ENCODE measurements at places on chromosomes 12 and 14.

- DNase-seq = no peak
Measured at GRCh38 chr12:47205532-47206449, 126.0 kb upstream of the AMIGO2 start.

DNA sequence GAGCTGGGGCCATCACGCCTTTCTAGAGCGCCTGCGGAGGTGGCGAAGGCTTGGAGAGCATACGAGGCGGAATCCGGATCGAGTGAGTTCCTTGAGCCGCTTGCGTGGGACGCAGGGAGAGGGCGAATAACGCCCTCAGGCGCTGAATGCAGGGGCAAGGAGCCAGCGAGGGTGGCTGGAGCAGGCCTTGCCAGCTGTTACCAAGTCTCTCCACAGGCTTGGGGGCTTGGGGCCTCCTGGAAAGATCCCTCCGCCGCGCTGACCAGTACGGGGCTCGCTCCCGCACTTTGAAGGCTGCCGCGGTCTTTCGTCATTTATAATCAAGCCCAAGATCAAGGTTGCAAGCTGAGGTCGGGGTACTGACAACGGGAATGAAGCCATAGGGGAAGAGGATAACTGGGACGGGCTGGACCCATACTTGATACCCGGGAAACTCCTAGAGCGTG is 1.2 kb downstream of the FLRT2 start:
- DNase-seq = no peak

- no peak for DNase-seq
Measured at GRCh38 chr14:34223373-34224148, 238.5 kb downstream of the SPTSSA start.

DNA sequence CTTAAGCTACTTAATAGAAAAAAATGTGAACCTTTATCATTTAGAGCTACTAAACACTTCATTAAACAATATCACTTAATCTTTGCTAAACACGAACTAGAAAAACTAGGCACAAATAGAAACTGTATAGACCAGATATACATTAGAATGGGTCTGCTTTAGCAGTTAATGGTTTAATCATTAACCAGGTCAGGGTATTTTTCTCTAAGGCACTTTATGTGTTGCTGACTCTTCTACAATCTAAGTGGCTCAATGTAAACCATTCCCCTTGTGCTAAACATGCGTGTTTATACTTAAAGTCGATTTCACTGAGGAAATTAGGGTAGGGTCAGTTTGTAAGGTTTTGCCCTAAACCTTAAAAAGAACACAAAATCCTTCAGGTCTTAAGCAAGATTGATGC is 29.7 kb downstream of the TMCC3 start:
- no peak for DNase-seq

GRCh38 chr14:84068288-84068687 is 1461.7 kb upstream of the FLRT2 start:
- DNase-seq = no peak

GRCh38 chr12:9636150-9636850 is 28.6 kb upstream of the KLRB1 start:
- no peak for DNase-seq

GRCh38 chr14:100317912-100318808 is 5.0 kb upstream of the SLC25A47 start:
- DNase-seq = peak; percentile 81

DNA sequence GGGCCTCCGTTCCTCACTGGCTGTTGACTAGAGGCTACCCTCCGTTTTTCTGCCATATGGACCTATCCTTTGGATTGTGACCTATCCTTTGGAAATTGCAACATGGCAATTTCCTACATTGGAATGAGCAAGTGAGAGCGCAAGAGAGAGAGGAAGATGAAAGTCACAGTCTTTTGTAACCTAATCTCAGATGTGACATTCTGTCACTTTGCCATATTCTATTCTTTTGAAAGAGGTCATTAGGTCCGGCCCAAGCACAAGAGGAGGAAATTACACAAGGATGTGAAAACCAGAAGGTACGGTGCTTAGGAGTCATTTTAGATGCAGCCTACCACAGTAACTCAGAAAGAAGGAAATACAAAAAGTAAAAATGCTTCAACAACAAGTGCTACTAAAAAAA is 47.3 kb upstream of the SRP54 start:
- DNase-seq = no peak

- no peak for DNase-seq
Measured at GRCh38 chr12:3081886-3082285, 4.7 kb downstream of the TSPAN9 start.

GRCh38 chr12:59005193-59005955 is 85.1 kb upstream of the LRIG3 start:
- DNase-seq = no peak

- no peak for DNase-seq
Measured at GRCh38 chr14:50020799-50021198, 95.6 kb downstream of the VCPKMT start.

GRCh38 chr12:107774349-107775029 is at the start of gene ASCL4:
TSS of gene ASCL4 (plus strand) at chr12:107774704. CDS start at chr12:107775219, 515 bp downstream.
- DNase-seq = no peak

GRCh38 chr12:6180268-6181051 is 19.7 kb upstream of the CD9 start:
- no peak for DNase-seq

DNA sequence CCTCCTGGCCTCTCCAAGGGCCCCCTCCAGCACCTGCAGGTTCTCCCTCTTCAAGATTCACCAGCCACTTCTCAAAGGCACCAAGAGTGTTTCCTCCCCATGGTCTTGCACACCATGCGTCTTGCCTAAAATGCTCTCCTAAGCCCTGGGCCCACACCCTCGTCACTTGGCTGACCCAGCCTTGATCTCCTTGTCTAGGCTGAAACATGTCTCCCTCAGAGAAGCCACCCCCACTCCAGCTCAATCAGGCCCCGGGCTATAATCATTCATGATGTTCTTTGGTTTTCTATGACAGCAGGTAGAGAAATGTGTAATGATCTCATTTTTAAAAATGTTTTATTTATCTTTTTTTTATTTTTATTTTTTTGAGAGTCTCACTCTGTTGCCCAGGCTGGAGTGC is 88.1 kb downstream of the EFCAB11 start:
- DNase-seq = no peak

GRCh38 chr12:112535637-112536366 is 117.1 kb downstream of the PTPN11 start:
- DNase-seq = no peak

DNA sequence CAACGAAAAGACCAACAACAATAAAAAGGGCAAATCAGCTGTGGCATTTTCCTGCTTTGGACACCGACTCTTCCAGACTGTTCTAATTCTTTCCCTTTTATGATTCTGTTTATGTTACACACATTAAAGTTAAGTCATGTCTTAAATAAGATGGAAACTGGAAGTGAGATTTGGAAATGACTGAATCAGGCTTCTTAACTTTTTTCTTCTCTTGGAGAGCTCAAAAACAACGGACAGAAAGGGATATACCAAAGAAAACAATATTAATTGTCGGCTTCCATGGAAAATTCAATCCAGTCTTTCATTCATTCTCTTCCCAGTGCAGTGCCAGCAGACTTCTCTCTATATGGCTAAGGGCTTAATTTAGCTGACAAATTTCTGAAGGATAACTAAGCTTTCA is 214.9 kb upstream of the DDHD1 start:
- no peak for DNase-seq

GRCh38 chr14:72891666-72892102 is 2.2 kb downstream of the DPF3 start:
- no peak for DNase-seq

GRCh38 chr12:19055589-19055988 is 73.9 kb upstream of the PLEKHA5 start:
- DNase-seq = no peak

DNA sequence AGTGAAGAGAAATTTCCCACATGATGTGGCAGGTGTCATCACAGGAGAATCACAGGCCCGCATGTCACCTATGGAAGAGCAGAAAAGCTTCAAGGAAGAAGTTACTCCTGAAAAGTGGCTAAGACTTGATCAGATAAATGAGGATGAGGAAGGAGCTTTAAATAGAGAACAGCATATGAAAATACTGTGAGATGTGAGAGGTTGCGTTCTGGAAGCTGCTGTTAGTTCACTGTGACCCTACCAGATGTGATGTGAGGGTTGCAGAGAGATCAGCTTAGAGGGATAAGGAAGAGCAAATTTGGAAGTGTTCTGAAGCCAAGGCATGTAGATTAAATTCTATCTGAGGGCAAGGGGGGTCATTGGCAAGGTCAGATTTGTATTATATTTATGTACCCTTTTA is 17.1 kb downstream of the ERP27 start:
- DNase-seq = no peak

GRCh38 chr12:124518051-124518932 is 49.1 kb downstream of the NCOR2 start:
- DNase-seq = no peak

DNA sequence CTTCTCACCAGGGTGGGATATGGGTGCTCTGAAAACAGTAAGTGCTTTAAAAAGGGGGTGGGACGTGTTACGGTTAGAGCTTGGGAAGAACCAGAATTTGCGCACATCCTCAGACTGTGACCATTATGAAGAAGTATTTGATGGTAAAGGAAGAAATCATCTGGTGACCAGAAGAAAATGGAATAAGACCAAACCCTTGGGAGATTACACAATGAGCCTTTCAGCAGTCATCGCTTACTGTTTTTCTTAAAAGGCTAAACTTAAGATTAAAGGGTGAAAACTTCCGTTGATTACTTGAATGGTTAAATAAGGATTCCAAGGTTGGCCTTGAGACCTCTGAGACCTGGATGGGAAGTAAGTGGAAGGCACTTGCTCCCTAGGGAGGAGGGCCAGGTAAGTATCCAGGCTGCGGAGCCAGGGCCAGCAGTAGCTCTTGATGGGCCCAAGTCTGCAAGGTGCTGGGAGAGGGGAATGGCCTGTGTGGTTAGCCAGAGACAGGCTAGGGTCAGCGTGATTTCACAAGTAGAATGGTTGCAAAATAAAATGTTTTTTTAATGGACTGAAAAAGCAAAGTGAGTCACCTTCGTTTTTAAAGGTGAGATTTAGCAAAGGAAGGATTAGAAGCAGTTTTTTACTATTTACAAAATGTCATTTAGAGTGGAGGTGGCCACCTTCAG is 13.0 kb upstream of the ISM2 start:
- no peak for DNase-seq

GRCh38 chr14:23183479-23183878 is at the start of gene SLC7A8:
TSS of gene SLC7A8 (minus strand) at chr14:23183660. CDS start at chr14:23182914, 746 bp downstream.
- DNase-seq = peak; percentile 52

- DNase-seq = no peak
Measured at GRCh38 chr12:128519426-128519825, 252.5 kb downstream of the TMEM132C start.

GRCh38 chr14:36513451-36514277 is 6.4 kb downstream of the NKX2-1 start:
- no peak for DNase-seq

DNA sequence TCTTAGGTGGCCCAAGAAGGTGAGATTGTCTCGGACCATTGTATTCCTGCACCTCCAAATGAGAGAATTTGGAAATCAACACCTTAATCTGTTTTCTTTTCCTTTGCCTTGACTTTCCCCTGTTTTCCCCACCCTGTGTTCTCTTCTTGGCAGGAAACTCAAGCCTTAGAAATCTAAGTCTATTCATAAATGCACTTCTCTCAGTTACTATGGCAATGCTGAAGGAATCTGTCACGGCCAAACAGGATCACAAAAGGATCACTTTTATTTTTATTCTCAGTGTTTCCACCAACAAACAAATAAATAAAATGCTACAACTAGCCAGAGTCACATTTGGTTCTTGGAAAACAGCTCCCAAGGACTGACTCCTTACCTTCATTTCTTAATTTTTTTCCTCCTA is 270.5 kb downstream of the BCAT1 start:
- no peak for DNase-seq

DNA sequence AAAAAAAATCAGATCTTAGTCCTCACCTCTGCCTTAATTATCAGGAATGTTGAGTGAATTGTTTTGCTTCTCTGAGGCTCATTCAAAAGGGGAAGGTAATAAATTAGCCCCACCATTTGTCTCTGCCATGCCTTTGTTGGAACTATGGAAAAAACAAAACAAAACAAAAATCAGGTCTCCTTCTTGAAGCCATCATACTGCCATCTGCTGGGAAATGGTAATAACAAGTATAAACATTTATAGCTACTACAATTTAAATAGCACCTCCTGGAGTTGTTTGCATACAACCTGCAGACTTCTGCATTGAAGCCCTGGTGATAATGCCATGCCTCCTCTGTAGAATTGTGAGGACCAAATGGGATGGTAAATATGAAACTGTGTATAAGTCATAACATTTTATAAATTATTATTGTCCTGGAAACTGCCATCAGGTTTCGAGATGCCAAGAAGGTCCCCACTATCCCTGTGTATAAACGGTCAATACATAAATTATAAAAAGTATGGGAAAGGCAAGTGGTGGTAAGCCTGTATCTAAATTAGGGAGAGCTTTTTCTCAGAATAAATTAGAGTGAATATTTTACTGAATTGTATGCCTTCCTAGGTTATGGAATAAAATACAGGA is 87.2 kb upstream of the FGD4 start:
- DNase-seq = peak; percentile 54

- DNase-seq = peak; percentile 79
Measured at GRCh38 chr12:27779920-27780611, at the start of the genes KLHL42 and MANSC4. TSS of gene KLHL42 (plus strand) at chr12:27780233. CDS start at chr12:27780331, 98 bp downstream. TSS of gene MANSC4 (minus strand) at chr12:27780236. CDS start at chr12:27771276, 8,960 bp downstream.

GRCh38 chr12:28027947-28028724 is 55.6 kb upstream of the PTHLH start:
- DNase-seq = no peak

DNA sequence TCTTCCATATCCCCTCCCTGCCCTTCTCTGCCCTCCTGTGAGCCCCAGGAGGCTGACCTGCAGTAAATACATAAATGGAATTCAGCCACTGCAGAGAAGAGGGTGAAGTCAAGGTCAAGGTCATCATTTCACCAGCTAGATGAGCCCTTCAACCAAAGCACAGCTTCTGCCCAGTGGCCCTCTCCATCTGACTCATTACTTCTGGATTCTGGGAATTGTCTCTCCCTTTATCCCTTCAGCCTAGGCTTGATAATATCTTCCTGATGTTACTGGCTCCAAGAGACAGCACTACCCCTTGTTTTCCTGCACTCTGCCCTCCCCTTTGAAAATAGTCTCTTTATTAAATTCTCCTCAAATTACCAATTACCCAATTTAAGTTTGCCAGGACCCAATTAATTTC is 64.5 kb downstream of the TTC9 start:
- DNase-seq = no peak

DNA sequence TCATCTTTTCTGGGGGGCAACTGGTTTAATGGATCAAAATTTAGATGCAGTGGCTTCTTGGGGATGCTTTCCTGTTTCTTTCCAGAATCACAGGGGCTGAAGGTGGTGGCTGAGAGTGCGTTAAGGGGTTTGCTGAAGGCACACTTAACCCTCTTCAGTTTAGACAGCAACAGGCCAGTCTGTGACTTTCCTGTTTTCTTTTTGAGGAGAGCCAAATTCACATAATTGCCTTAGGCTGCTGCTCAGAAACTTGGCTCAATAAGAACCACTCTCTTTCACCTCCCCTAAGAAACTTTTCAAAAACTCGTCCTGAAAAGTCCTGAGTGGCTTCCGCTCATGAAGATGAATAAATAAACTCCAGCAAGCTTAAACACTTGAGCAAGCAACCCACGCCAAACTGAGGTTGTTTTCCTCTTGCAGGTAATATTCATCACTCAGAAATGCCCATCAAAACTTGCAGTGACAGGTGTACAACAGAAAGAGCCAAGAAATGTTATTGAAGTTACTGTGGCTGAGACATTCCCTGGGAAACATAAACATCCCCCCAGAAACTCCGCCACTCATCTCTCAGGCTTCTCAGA is 510.4 kb downstream of the TMEM132D start:
- no peak for DNase-seq
